ENCODE measurements at places on chromosomes 5 and 9. TPM values are rescaled to one million over a fixed set of nuclear protein-coding genes. Genes with fewer than 3 reads are reported as not detected.
A peak's percentile ranks its signal among the peaks of the same experiment; 100 is the strongest.

DNA sequence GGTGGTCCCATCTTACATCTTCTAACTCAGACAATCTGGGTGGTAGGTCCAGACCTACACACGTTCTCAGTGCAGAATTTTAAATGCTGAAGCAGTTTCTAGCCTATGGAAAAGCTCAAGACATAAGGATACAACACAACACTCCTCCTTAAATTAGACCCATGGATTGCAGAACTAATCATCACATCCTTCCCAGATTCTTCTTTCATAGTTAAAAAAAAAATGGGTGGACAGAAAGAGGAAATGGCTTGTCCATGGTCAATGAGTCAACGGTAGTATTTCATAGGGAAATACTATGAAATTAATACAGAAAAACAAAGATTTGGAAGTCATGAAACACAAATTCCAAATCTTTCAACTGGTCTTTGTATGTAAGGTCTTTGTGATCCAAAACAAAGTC lies 106.9 kb downstream of the PAPPA start:
- no peak for DNase-seq

DNA sequence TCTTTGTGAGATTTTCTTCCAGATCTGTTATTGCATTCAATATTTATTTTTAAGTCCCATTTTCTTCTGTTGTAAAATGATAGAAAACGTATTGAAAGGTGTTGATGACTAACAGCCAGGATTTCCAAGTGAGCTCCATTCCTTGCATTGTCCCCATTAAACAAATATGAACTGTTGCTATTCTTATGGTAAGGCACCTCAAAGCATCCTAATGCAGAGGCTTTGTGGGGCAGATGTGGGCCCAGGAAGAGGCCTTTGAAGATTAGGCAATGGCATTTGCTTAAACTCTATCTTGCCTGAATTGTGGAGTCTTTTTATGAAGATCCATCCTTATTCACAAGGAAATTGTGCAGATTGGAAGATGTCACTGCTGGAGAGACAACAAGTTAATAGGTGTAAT lies 38.9 kb downstream of the NTRK2 start:
- no peak for DNase-seq

DNA sequence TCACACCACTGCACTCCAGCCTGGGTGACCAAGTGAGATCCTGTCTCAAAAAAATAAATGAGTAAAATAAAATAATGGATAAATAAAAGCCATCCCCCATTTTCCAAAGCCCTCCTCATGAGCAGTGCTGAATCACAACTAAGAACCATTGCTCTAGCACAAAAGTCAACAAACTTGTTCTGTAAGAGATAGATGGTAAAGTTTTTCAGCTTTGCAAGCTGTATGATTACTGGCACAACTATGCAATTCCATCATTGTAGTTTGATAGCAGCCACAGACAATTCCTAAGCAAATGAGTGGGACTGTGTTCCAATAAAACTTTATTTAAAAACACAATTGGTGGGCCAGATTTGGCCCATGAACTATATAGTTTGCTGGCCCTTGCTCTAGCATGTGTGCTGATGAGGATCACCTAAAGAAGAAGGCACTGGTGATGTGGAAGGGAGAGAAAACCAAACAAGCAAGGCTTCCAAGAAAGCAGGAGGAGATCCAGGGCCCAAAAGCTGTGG lies 64.6 kb downstream of the NEURL1B start:
- DNase-seq, result no peak

DNA sequence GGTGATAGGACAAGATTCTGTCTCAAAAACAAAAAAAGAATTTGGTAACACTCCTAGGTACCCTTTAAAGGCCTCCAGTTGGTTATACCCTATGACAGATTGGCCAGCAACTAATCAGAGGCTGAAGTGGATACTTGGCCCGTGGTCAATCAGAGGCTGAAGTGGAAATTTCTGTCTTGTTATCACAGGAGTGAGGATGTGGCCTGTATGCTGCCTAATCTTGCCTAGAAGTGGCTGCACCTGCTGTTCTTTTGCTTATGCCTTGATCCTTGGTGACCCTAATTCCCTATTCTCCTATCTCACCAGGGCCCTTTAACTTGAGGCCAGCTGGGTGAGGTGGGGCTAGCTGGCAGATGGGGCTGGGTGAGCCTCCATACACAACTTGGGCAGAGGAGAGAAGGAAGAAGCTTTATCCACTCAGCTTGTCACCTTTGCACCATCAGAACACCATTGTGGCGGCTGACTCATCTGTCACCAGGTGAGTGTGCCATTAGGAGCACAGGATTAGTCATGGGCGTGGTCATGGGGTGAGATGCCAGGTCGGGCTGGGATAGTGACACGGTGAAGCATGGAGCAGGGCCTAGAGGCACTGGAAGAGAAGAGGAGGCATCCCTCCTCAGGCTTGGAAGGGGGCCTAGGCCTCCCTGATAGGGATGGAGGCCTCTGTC lies 41.5 kb downstream of the SAR1B start:
- DNase-seq, result no peak

Gene ARRDC1
- 15.7 TPM for total RNA-seq

GRCh38 chr5:119951330-119951934 lies 322.1 kb downstream of the FAM170A start:
- DNase-seq, result no peak

- no peak for DNase-seq
These were observed 6.7 kb downstream of the SLC4A9 start for GRCh38 chr5:140366589-140367255.

Gene ENHO
- 0.48 TPM for total RNA-seq

- no peak for DNase-seq
These were observed 167.2 kb downstream of the HMHB1 start for GRCh38 chr5:143979044-143979690.

- DNase-seq, result peak; percentile 96
These were observed 79.6 kb downstream of the ADAMTS2 start for GRCh38 chr5:179265514-179266290.

DNA sequence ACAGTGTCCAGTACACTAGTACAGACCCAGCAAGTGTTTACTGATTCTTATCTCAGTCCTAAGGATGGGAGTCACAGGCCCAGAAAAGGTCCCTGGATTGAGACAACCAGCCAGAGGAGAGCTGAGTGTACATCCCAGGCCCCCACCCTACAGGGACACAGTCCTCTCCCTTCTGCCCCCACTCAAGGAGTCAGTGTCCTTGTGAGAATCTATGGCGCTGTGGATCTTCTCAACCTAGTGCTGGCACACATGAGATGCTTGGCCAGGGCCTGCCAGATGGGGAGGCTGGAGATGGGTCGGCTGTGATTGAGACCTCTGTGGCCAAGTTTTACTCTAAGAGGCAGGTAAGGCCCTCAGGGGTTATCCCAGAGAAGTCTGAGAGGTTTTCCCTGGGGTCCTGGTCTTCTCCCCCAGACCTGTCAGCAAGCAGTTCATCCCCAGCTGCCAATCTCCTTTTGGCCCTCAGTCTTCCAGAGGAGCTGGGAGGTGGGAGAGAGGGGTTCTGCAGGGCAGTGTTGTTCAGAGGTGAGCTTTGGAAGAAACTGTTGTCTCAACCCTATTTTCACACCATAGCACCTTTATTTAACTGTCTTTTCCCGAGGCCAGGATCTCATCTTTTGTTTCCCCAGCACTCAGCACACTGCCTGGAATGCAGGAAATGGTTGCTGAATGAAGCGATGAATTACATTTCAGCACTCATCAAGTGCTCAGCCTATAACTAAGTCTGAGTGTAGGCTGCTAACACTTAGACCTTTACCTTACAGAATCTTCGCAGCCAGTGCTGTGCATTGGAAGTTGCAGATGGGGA lies 3.2 kb upstream of the NSD1 start:
- no peak for DNase-seq

DNA sequence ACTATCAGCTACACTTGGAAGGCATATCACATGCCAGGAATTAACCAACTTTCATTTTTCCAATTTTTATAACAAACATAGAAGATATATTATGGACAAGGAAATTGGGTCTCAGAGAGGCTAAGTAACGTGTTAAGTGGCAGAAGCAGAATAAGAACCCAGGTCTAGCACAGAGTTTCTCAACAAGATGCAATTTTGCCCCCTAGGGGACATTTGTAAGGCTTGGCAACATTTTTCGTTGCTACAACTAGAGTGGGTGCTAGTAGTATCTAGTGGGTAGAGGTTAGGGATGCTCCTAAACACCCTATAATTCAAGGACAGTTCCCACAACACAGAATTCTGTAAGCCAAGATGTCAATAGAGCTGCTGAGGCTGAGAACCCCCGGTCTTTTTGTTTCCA lies 180.6 kb downstream of the SNCAIP start:
- DNase-seq, result no peak

Gene TXNDC8
- not detected for total RNA-seq

Gene FOCAD
- 28.7 TPM for total RNA-seq

Gene CDO1
- total RNA-seq, result 9.2 TPM

GRCh38 chr5:134046801-134047686 lies 42.3 kb upstream of the VDAC1 start:
- DNase-seq, result no peak

Gene STPG3
- 1.3 TPM for total RNA-seq

DNA sequence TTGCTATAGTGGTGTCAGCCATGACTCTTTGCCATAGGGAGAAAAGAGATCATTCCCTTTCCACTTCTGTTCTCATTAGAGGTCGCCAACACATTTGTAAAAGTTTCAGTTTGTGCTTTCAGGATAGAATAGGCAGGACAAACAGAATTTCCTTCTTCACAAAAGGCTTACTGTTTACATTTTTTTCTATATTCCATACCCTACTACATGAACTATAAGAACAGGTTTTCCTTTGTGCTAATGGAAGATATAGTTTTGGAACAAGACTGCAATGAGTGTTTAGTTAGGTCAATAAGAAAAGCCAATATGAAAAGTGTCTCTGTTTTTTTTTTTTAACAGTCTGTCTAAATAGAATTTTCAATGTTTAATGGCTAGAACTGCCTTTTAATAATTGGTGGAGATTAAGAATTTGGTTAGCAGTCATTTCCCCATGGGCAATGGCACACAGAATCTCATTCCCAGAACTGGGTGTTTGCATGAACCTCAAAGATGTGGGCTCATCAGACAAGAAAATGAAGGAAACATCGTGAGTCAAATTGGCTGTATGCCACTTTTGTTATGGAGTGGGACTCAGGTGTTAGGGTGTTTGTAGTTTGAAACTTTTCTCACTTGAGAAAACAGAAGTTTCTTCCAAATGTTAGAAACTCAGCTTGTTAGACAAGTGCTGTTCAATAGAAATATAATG lies 75.2 kb upstream of the PRLR start:
- no peak for DNase-seq
